ENCODE measurements at places on chromosomes 11 and 22.

- DNase-seq = peak; percentile 5
These were observed 185.5 kb downstream of the SWAP70 start for GRCh38 chr11:9849389-9849788.

DNA sequence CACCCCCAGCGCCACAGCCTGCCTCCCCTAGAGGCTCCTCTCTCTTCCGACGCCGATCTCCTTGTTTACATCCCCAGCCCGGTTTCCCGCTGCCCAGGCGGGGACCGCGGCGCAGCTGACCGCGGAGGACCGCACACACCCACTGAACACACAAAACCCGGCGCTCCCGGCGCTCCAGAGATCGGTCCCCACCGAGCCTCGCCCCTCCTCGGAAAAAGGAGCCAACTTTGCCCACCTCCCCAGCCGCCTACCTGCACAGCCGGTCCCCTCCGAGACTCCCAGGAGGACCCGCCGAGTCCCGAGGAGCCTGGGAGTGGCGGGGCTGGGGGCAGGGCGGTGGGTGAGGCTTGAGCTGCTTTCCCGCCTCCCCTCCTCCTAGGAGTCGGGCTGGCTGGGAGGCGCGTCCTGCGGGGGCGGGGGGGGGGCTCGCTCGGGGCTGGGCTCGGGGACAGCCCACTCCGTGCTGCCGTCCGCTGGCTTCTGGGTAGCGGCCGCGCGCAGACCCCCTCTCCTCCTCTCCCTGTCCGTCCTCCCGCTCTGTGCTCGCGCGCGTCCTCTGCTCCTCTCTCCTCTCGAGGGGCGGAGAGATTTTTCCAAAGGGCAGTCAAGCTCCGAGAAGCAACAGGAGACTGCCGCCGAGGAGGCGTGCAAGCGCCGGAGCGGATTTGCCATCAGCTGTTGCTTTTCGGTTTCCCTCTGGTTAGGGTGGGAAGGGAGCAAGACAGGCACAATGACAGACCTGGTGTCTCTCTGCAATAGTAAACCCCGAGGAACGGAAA, at the start of gene FXYD6:
TSS of gene FXYD6 (minus strand) at position 318 of the 779 bp plus-strand sequence. CDS start 33,882 bp downstream, outside the sequence.
- peak; percentile 37 for DNase-seq

DNA sequence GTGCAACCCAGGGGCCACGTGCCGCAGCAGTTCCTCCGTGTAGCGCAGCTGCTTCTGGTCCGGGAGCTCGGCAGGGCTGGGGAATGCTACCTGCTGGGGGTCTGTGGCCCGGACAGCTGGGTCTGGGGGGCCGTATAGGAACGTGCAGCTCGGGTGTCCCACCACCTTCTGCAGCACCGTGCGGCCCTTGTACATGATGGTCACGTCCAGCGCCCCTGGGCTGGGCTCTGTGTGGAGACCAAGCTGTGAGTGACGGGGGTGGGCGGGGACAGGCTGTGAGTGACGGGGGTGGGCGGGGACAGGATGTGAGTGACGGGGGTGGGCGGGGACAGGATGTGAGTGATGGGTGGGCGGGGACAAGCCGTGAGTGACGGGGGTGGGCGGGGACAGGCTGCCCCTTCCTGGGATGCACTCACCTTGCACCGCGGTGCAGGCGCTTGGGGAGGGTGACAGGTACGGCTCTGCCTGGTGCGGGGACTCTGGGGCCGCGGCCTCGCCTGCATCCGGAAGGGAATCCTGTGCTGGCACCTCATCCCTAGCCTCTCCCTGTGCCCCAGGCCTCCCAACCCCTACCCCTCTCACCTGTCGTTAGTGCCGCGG, 2.3 kb downstream of the IRF7 start:
- DNase-seq = no peak

DNA sequence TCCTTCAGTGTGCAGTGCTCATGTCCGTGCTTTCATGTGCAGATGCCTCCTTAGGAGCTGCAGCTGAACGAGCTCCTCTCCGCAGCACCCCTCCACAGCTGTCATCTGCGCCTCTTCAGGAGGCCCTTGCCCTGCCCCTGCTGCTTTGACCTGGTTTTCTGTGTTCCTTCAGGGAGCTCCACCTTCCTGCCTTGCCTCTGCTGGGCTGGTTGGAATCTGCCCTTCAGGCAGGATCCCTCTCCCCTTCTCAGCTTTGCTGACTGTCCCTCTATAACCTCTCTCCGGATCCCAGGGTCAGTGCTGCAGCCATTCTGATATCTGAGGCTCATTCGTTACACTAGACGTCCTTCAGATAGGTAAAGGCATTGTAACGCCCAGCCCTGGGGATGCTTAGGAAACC, 67.9 kb downstream of the SCN3B start:
- no peak for DNase-seq

- DNase-seq = no peak
These were observed 135.7 kb downstream of the TMEM135 start for GRCh38 chr11:87173185-87174039.

DNA sequence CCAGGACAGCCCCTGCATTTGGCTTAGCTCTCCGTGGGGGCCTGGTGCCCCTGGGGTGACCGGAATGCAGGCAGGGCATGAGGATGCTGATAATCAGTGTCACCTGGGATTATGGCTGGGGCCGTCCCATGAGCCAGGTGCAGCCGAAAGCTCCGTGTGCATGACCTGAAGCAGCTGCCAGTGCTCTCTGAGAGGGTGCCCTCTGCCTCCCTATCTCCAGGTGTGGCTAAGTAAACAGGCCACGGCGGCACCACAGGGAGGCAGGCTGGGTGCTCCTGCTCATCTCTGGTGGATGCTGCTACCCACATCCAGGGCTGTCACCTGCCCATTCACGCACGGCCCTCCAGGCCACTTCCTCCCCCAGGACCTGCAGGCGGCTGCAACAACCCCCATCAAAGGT, 29.8 kb downstream of the DUSP8 start:
- DNase-seq = no peak

GRCh38 chr11:126888115-126888712, 112.4 kb downstream of the KIRREL3 start:
- DNase-seq = no peak

- DNase-seq = no peak
These were observed 11.9 kb downstream of the HIPK3 start for GRCh38 chr11:33268945-33269540.

GRCh38 chr11:130737866-130738431, 178.3 kb downstream of the SNX19 start:
- DNase-seq = no peak

DNA sequence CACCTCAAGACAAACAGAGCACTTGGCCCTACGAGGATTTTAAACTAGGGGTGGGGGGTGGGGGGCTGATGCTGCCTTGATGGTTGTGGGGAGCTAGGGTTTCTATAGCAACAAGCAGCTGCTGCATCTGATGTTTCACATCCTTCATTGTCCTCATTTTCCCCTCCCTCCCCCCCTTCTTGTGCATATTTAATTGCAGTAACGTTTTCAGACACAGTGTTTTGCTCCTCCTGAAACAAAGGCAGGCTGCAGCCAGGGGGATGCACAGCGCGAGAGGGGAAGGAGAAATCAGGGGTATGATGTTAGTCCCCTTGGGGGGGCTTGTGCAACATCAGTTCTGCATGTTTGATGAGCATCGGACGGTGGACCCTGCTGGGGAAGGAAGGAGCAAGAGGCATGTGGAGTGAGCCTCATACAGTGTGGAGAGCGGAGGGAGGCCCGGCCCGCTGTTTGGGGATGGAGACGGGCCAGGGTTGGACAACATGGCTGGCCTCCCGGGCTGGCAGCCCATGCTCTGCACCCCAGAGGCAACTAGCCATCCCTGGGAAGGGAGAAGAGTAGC, 208.3 kb downstream of the CEP164 start:
- peak; percentile 78 for DNase-seq

DNA sequence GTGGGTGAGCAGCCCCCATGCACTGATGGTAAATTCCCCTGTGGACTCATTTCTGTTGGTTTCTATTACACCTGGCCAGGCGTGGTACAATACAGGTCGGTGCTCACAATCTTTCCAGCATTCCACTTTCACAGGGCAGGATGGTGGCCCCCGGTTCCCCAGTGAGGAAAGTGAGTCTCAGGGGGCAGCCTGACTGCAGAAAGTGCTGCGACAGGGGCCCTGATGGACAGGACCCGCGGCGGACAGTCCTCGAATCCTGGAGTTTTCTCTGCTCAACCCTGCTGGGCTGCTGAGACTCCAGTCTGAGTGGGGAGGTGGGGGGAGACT, 3.1 kb upstream of the PGGHG start:
- DNase-seq = no peak

GRCh38 chr11:104451197-104451893, 287.4 kb upstream of the PDGFD start:
- DNase-seq = no peak

- DNase-seq = no peak
These were observed 12.7 kb downstream of the SLC15A3 start for GRCh38 chr11:60939301-60939700.

- DNase-seq = no peak
These were observed at the start of gene ANO1 for GRCh38 chr11:70078095-70078780. ANO1 (plus strand) TSS chr11:70078317; CDS start chr11:70078607, 290 bp downstream.

GRCh38 chr11:124681421-124681820, 7.7 kb downstream of the SPA17 start:
- no peak for DNase-seq

GRCh38 chr11:117620659-117621058, 176.4 kb downstream of the DSCAML1 start:
- no peak for DNase-seq

DNA sequence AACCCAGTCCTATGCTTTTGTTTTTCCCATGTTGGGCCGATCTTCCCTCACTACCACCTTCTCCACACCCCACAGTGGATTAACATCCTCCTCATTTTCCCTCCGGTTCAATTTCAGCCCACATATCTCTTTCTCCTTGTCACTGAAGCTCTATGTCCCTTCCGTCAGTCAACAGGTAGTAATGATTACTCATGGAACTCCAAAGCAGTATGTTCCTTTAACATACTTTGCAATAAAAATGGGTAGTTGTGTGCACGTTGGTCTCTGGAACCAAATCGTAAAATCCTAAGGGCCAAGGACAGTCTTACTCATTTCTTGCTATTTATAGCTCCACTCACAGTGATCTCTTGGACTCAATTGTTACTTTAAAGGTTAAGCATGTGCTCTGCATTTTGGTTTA, 20.2 kb downstream of the AMOTL1 start:
- no peak for DNase-seq

GRCh38 chr11:36098853-36099375, 155.1 kb downstream of the LDLRAD3 start:
- DNase-seq = no peak

DNA sequence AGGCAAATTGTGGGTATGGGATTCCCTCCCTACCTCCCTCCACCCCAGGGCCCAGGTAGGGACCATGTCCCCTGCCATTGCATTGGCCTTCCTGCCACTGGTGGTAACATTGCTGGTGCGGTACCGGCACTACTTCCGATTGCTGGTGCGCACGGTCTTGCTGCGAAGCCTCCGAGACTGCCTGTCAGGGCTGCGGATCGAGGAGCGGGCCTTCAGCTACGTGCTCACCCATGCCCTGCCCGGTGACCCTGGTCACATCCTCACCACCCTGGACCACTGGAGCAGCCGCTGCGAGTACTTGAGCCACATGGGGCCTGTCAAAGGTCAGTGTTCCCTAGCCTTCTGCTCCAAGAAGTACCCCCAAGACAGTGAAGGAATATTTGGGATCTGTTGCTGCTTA, at the start of gene TOMT:
TSS of gene TOMT (plus strand) at position 37 of the 400 bp plus-strand sequence. CDS start at position 65, 28 bp downstream.
- no peak for DNase-seq

GRCh38 chr11:125304876-125305275, 140.3 kb downstream of the PKNOX2 start:
- DNase-seq = no peak

DNA sequence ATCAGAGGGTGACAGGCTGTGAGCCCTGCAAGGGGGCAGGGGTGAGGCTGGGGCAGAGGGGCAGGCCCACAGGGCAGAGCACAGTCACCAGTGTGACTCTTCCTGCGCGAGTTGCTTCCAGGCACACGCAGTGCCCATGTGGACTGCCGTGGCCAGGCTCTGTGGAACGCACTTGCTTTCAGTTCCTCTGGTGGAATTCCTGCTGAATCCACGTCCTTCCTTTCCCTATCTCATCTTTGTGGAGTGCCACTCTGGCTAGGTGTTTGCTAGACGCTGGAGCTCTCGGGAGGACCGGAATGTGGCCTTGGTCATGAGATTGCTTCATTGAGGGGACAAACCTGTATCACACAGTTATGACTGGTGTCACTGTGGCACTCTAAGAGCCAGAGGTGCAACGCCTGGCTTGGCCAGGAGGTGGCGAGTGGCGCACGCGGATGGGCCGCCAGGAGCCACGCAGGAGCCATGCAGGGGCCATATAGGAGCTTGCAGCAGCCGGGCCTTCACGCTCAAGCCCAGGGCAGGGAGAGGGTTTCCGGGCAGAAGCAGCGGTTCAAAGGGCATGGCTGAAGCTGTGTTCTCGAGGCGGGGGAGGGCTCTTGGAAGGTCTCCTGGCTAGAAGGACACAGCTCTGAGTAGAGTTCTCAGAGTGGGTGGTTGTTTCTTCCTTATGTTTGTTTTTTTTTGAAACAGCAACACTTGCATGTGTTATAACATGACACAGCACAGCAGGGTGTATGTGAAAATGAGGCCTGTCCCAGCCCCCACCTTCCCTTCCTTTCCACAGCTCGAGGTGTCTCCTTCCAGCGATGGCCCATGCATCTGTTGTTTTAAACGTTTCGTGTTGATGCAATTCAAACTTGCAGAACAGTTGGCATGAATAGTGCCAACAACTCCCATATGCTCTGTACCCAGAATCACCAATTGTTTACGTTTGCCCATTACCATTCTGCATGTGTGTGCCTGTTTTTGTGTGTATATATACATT, 36.2 kb downstream of the TBC1D22A start:
- DNase-seq = peak; percentile 82

DNA sequence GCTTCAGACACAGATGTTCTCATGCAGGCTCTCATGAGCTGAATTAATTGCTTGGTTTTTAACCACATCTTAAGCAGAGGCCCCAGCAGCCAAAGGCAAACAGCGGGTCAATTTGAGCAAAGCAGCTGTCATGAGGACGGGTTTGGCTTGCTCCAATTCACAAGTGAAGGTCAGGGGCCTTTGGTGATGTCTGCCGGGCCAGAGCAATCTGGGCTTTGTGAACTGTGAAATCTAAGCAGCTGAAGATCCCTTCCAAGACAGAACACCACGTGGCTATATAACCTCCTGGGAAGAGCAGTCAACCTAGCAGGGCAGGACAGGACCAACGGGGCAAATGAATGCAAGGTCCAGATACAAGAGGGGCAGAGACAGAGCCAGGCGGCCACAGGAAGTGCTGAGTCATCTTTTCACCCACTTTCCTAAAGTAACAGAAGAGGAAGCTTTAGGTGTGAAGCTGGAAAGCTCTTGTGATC, 187.3 kb upstream of the B3GAT1 start:
- DNase-seq = no peak

- DNase-seq = no peak
These were observed 77.6 kb downstream of the MED15 start for GRCh38 chr22:20584872-20585638.
